Colonic mucosa (tissue), 4 donors: ENCODE measurements at places on chromosomes 16 and 17.

- no peak for DNase-seq
Measured at GRCh38 chr17:7503521-7503920, 19.4 kb downstream of the POLR2A start.

DNA sequence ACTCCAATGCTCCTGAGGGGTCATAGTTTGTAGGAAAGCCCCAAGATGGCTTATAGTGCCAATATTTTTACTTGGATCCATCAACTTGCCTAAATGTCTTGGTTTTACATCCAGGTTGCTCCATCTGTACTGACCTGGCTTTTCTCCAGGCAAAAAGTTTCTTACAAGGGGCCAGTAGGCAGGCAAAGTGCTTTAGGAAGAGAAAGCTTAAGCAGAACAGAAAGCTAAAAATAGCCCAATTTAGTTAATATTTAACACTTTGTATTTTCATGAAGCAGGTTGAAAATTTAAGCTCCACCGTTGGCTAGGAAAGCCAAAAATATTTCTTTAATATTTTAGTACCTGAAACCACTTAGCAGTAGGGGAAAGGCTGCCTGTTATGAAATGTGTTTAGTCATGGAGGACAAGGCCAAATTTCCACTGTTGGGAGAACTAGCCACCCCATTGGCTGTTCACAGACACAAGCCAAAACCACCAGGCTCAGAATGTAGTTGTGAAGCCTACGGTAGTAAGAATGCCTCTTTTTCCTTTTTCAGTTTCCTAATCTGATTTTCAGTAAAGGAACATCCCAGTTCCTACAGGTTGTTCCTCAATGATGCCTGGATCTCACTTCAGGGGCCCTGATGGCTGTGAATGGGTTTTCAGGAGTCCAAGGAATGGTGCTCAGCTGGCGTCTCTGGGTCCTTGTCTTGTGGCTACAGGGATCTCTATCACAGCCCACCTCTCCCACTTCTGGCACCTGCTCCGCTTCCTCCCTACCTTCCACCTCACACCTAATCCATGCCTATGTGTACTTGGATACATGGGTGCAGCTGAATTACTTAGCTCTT, 324.8 kb downstream of the PMP22 start:
- DNase-seq, result no peak

- no peak for DNase-seq
Measured at GRCh38 chr17:6048486-6048885, 21.7 kb upstream of the WSCD1 start.

GRCh38 chr16:48194828-48195556, 39.2 kb upstream of the ABCC12 start:
- DNase-seq, result peak; percentile 24

DNA sequence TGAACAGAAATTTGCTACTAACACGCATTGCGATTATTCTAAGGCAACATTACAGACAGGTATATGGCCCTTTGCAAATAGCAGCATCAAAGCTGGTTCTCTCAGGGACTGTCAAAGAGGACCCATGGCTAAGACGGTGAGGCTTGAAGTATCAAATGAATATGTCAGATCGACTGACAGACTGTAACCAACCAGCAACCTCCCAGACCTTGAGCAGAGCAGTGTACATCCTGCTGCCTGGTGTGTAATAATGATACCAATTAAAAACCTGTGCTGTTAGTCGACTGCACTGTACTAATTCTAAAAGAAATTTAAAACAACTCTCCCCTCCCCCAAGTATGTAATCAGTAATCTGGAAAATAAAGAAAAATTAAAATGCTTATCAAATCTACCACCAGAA, 35.9 kb upstream of the GHDC start:
- DNase-seq, result no peak

DNA sequence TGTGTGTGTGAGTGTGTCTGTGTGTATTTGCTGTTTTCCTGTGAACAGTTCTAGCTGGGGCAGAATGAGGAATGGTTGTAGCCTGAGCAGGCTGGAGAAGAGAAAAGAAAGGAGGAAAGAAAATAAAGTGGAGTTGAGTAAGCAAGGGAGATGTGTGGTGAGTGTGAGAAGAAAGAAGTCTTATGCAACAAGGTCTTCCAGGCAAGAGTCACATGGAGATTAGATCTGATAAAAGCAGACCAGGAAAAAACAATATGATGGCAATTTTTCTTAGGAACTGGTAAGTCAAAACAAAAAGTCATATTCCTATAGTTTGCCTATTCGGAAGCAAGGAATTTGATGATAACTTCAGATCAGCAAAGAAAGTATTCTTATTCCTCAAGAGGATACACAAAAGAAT, 125.0 kb downstream of the HS3ST3A1 start:
- DNase-seq, result no peak

DNA sequence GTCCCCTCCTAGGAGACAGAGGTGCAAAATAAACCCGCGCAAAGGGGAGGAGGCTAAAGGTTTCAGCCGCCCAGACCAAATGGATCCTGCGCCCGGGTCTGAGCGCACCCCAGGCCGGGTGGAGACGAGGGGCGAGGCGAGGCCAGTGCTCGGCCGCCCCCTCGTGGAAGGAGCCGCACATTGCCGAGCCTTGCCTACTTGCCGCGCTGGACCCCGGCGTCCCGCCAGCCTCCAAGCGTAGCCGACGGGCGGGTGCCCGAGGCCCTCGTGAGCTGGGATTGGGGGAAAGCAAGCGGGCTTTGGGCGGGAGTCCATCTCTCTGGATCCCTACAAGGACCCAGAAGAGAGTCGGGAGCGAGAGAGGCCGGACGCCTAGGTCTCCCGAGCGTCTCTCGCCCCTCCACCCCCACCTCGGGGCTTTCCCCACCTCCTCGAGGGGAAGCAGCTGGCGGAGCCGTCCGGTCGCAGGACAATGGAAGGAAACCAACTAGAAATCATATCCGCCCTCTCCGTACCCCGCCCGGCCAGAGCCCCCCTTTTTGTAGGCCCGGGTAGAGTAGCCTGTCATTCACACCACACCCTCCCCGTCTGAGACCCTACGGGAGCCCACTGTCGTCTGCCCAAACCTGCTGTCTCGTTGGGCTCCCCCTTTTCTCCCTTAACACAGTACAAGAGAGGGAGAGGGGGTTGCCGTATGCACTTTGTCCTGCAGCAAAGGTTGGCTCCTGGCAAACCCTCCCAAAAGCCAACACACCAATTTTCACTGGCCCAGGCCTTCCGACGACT, 664 bp upstream of the BCL6B start:
- DNase-seq, result peak; percentile 82

GRCh38 chr16:8864480-8865110, 4.2 kb downstream of the CARHSP1 start:
- DNase-seq, result no peak

- no peak for DNase-seq
Measured at GRCh38 chr16:12111223-12111622, 134.7 kb downstream of the SNX29 start.

DNA sequence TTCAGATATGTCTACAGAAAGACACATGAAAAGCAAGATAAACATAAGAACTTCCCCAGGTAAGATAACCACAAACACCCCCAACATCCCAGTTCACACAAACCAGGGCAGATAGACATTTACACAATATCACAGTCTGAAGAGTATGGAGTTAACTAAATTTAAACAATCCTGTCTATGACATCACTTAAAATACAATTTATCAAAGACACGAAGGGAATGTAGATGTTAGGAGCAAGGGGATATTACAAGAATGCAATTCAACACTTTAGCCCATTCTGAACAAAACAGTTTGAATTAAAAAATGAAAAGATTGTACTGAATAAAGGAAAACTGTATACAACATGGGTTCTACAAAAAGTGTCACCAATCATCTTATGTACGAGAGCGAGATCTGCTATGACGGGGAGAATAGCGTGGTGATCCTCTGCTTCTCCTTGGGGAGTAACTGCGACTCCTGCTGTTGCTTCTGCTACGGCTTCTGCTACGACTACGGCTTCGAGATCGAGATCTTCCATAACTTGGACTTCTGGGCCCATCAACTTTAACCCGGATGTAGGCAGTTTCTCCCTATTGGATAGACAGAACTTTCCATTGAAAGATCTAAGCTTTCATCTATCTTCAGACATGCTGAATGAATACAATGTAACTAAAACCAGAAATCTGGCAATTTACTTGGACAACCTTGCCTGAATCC, 1.9 kb downstream of the SRSF1 start:
- peak; percentile 24 for DNase-seq

GRCh38 chr17:60749708-60750107, 72.1 kb downstream of the BCAS3 start:
- DNase-seq, result no peak
